ENCODE measurements at places on chromosomes 2 and 18.
A peak's percentile ranks its signal among the peaks of the same experiment; 100 is the strongest.

GRCh38 chr18:9811978-9812377 lies 73.8 kb upstream of the TXNDC2 start:
- DNase-seq = no peak

- DNase-seq = no peak
These were observed 229.2 kb downstream of the ANAPC1 start for GRCh38 chr2:111654829-111655228.

DNA sequence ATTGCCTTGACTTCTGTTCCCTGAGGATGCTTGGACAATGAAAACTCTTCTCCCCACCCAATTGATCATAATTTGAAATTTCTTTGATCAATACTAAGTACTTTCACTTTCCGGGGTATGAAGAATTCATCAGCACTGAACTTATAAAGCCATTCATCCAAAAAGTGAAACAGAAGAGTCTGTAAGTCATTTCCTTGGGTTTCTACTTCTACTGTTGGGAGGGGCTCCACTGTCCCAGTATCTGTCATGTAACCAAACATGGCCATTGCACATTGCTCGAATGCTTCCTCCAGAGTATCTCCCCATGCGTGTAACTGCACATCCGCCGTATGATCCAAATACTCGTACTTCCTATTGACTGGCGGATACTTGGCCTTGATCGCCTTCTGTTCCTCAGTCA lies 30.3 kb downstream of the NCL start:
- no peak for DNase-seq

- DNase-seq = no peak
These were observed 47.9 kb downstream of the ANKMY1 start for GRCh38 chr2:240509667-240510512.

GRCh38 chr2:45244928-45245327 lies 235.7 kb upstream of the SIX2 start:
- DNase-seq = no peak

DNA sequence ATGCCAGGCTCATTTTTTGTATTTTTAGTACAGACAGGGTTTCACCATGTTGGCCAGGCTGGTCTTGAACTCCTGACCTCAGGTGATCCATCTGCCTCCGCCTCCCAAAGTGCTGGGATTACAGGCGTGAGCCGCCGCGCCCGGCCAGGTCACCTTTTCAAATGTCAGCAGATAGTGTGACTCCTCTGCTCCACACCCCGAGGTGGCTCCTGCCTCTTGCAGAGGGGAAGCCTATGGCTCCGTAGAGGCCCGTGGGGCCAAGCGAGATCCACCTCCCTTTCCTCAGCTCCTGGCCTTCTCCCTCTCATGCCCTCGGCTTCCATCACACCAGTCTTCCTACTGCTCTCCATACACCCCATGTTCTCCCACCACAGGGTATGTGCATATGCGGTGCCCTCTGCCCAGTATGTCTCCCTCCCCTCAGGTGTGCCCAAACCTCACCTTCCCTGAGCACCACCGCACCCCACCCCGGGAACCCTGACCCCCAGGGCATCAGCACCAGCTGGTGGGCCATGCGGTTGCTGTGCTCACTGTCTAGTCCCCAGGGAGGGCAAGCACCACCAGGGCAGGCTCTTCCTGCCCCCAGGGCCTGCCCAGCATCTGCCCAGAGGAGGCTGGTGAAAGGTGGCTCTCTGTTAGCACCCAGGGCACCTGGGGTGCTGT lies 10.7 kb downstream of the GPR17 start:
- DNase-seq = no peak

DNA sequence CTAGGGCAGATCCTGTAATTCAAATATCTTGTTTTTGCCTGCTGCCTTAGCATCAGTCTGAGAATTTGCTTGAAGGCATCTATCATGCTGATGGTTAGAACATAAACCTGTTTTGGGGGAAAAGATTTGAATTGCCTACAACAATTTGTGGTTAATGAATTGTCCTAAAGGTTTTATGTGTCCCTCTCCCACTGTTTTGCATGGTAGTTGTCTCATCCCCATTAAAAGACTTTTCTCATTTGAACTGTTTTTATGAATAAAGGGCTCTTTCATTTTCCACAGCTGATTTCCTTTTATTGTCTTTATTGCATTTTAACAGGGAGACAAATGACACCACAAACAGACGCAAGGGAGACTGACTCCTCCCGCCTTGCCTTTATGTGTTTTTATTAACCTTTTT lies 275.6 kb downstream of the PIK3C3 start:
- DNase-seq = no peak

- no peak for DNase-seq
These were observed 58.4 kb downstream of the PHLPP1 start for GRCh38 chr18:62773691-62774090.

GRCh38 chr2:121360566-121361300 lies 75.7 kb upstream of the TFCP2L1 start:
- DNase-seq = no peak

- DNase-seq = no peak
These were observed 65.0 kb upstream of the ASXL3 start for GRCh38 chr18:33513027-33513426.

GRCh38 chr2:209593930-209594329 lies 170.1 kb downstream of the MAP2 start:
- no peak for DNase-seq

DNA sequence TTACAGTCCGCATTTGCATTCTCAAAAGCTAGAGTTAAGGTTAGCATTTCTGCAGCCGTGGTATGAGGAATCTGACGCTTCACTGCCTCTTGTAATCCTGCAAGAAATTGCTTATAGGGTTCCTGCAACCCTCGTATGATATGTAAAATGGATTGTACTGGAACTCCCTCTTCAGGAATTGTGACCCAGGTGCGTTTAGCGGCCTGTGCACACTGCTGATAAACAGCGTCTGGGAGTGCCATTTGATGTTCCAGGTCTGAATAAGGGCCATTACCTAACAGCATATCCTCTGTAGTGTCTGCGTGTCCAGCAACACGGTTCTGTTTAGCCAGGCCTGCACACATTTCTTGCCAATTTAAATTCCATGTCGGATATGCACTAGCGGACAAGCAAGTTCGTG lies 42.5 kb downstream of the CXCR4 start:
- no peak for DNase-seq

DNA sequence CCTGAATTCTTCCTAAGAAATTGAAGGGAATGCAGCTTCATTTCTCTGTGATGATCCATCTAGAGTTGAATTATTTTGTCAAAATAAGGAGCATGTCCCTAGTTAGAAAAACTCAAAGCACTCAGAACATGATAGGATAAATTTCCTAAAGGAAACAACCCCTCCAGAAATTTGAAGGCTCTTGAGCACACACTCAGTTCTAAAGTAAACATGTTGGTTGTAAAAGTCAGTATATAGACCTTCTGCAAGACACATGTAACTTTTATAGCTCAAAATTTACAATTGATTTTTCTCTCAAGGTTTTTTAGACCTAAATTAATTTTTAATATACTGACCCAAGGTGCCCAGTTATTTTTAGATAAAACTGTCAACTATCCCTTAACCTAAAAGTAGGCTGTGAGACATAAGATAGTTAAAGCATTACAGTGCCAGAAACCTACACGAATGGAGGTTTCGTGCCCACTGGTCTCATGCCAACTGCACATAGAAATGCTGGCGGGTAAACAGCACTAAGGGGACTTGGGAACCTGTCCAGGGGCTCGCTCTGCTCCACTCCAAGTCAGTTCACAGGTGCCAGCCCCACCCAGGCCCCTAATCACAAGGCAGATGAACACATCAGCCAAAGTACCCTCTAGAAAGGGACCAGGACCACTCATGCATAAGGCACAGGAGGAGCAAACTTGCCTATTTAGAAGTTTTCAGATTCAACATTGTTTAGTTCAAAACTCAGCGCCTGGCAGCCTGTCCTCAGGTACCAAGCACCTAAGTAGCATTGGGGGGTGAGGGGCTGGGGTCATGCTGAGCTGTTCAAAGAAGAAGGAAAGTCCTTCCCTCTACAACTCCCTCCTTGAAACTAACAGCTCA lies 106.5 kb downstream of the SMC6 start:
- no peak for DNase-seq

GRCh38 chr2:55992455-55992854 lies 68.9 kb upstream of the EFEMP1 start:
- no peak for DNase-seq

DNA sequence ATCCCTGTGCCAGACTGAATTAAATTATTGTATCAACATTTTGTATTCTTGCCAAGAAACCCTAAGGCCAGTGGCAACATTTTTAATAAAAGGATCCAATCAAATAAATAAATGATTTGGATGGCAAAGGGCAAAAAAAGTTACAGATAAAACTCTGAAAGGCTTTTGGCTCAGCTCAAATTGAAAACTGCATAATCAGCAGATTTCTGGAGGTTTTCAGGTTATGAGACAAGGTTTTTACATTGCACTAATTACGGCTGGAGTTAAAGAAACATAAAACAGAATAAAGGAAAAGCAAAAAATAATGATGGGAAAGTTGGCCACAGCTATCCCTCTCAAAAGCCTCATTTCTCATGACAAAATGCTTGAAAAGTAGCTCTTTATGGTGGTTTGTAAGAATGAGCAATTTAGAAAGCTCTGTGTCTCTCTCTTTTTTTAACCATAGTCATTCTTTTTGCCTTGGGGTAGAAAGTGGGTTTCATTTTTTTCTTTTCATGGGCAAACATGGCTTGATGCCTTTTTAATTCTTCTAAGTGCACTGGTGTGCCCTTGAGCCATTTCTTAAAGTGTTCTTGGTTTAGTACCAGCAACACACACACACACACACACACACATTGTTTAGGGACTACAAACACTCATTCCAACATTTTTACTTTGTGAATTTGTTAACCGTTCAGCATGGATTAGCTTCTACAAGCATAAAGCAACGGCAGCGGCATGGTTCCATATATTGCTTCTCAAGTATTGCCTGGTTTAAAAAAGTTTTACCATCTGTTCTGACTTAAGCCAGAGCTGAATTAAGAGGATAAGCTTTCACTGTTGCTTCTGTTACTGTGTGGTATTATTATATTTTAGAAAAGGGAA lies 747.1 kb upstream of the FSHR start:
- no peak for DNase-seq

DNA sequence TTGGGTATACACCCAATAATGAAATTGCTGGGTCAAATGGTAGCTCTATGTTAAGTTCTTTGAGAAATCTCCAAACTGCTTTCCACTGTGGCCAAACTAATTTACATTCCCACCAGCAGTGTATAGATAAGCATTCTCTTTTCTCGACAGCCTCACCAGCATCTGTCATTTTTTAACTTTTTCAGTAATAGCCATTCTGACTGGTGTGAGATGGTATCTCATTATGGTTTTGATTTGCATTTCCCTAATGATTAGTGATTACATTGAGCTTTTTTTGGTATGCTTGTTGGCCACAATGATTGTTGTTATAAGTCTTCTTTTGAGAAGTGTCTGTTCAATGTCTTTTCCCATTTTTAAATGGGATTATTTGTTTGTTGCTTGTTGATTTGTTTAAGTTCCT lies 50.4 kb upstream of the EPAS1 start:
- DNase-seq = no peak

DNA sequence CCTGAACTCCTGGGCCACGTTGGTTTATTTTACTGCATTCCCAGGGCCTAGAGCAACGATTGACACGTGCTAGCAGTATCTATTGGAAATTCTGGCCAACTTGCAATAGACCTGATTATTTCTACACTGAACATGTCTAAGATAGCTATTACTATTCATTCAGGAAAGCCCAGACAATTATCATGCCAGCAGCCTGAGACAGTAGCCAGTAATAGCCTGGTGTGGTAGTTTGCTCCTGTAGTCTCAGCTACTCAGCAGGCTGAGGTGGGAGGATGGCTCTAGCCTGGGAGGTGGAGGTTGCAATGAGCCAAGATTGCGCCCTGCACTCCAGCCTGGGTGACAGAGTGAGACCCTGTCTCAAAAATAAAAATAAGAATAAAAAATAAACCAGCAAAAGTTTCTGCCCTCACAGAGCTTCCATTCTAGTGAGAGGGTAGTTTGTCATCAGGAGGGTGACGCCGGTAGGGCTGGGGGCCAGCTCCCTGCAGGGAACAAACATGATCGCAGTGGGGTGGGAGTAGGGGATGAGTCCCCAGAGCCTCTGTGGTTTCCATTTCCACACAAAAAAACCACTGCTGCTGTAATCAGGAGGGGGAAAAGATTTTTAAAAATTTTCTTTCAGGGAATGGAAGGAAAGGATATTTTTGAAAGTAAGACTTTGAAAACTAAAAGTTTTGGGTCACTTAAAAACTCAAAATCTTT lies 4.3 kb downstream of the CASP8 start:
- DNase-seq = no peak

DNA sequence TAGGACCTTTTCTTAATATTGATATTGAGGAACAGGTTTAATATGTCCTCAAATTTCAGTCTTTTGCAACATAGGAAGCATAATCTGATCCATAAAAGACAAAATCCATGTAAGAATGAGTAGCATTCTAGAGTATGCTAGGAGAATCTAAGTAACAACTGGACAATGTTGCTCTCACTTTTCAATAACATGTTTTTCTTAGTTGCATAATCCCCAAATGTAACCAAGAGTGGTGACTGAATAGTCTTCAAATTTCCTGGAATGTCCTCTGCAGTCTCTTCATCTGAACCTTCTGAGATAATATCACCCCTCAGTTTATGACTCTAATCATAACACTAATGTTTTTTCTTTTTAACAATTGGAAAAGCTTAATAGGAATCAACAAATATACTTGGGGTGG lies 110.0 kb upstream of the ZEB2 start:
- DNase-seq = no peak

- peak; percentile 30 for DNase-seq
These were observed at the start of gene TCF7L1 for GRCh38 chr2:85132834-85133637. TSS of gene TCF7L1 (plus strand) at chr2:85133392. CDS start at chr2:85133685, 293 bp downstream.

- peak; percentile 8 for DNase-seq
These were observed 122.7 kb downstream of the TCF4 start for GRCh38 chr18:55465313-55465712.

DNA sequence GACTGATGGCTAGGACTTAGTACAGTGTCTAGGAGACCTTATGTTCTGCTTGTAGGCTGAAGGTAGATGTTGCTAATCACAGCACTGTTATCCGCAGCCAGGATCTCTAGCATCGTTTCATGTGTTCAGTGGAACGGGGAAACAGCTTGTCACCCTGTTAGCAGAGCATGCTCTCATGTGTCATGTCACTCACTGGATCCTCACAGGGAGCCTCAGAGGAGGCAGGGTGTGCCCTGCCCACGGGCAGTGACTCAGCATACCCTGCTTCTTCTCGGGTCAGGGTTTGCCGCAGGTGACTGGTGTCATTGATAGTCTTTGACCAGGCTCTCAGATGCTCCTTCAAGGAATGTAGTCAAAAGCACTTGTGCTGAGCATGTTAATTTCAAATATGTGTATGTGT lies 44.4 kb downstream of the RPIA start:
- DNase-seq = no peak

DNA sequence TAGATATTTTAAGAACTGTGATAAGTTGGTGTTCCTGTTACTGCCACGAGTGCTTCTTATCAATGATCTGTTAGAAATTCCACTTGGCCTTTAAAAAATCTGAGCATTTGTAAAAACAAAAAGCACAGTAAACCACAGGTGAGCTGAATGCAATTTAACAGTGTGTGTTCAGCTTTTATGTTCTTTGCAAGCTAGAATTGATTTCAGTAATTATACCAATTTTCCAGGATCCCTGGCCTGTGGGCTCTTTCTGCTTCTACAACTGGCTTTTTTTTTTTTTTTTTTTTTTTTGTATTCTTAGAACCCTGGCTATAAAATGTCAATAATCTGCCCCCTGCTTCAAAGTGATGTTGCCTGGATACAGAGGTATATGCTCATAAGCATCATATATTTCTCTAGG lies 548.5 kb upstream of the SLC8A1 start:
- no peak for DNase-seq

GRCh38 chr18:61883547-61883946 lies 9.3 kb downstream of the RNF152 start:
- no peak for DNase-seq

Measured in inflammatory macrophage (primary cell).